ENCODE measurements at places on chromosomes 7 and 10.

DNA sequence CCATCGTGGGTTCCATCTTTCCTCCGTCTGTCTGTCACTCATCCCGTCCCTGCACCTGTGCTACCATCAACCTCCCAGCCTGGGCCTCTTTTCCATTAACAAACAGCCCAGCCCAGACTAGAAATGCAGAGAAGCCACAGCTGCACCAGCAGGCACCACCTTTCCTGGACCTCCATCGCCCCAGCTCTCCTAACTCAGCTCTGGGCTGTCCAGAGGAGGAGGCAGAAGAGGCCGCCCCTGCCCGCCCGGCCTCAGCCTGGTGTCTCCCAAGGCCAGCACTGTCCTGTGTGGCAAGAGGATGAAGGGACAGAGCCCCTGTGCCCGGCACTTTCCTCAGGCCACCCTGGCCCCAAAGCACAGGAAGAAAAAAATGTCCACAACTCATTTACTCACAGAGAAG is 225.6 kb downstream of the PTPRN2 start:
- DNase-seq: no peak

GRCh38 chr10:43453266-43453831 is 16.4 kb downstream of the ZNF487 start:
- no peak for DNase-seq

DNA sequence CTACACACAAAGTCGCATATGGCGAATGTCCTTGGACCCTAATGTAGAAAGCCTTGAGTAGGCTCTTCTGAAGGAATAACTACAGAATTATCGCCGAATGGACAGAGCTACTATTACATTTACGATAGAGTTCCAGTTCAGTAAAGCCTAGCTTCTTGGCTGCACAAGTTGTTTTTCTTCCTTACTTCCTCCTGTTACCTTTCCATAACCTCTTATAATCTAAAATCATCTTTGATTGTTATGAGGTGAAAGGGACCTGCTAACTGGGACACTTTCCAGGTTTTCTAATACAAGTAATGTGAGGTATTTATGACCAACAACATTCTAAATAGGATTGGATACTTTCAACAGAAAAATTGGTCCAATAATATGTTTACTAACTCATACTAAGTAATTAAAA is 31.2 kb downstream of the MACC1 start:
- DNase-seq: no peak

DNA sequence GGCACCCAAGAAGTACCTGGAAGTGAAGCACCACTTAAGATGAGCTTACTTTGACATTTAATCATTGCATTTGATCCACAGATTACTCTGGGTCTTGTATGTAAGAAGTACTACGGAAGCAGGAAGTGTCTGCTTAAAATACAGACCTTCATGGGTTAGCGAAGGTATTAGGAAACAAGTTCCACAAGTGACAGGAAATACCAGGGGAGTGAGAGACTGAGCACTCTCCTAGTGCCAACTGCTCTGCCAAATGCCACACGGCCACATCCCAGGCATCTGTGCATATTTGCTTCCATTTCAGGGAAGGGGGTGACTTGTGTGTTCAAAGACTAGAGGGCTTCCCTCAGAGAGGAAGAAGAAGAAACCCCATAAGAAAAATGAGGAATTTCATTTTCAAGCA is 57.2 kb upstream of the ANK3 start:
- DNase-seq: peak; percentile 44

- DNase-seq: no peak
These were observed 200.5 kb downstream of the HERPUD2 start for GRCh38 chr7:35494407-35494806.
